DMS 273 treated with DMSO at 0.1 percent for 48 hours (cell line): ENCODE measurements at places on chromosomes 7 and 10.

GRCh38 chr7:100673942-100674410 is 436 bp downstream of the GNB2 start:
- DNase-seq: no peak

DNA sequence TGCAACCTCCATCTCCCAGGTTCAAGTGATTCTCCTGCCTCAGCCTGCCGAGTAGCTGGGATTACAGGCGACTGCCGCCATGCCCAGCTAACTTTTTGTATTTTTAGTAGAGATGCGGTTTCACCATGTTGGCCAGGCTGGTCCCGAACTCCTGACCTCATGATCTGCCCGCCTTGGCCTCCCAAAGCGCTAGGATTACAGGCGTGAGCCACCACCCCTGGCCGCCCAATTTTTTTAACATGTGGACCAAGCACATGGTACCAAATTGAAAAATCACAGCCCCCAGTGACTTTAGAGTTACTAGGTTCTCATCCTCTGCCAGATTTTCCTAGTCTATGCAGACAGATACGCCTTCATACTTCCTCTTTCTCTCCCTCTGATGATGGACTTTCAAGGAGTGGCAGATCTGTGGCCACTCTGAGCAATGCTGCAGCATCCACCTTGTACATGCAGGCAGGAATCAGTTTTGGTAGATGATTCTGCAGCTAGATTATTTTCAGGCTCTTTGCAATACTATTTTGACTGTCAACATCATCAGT is 34.0 kb upstream of the EZH2 start:
- no peak for DNase-seq

DNA sequence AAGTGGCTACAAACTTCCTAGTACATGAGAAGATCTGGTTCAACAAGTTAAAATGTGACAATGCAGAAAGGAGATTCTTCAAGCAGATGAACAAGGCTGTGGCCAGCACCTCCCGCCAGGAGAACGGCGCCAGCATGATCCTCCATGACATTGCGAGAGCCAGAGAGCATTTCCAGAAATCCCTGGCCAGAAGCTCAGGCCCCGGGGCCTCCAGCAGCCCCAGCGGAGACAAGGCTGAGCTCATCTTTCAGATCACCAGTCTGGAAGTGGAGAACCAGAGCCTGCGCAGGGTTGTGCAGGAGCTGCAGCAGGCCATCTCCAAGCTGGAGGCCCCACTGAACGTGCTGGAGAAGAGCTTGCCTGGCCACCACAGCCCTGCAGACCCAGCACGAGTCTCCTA is 40.1 kb upstream of the ZNF273 start:
- DNase-seq: no peak

GRCh38 chr10:103560886-103561285 is 67.4 kb downstream of the NEURL1 start:
- DNase-seq: no peak

- DNase-seq: no peak
These were observed 85.9 kb upstream of the GATA3 start for GRCh38 chr10:7968510-7969112.

DNA sequence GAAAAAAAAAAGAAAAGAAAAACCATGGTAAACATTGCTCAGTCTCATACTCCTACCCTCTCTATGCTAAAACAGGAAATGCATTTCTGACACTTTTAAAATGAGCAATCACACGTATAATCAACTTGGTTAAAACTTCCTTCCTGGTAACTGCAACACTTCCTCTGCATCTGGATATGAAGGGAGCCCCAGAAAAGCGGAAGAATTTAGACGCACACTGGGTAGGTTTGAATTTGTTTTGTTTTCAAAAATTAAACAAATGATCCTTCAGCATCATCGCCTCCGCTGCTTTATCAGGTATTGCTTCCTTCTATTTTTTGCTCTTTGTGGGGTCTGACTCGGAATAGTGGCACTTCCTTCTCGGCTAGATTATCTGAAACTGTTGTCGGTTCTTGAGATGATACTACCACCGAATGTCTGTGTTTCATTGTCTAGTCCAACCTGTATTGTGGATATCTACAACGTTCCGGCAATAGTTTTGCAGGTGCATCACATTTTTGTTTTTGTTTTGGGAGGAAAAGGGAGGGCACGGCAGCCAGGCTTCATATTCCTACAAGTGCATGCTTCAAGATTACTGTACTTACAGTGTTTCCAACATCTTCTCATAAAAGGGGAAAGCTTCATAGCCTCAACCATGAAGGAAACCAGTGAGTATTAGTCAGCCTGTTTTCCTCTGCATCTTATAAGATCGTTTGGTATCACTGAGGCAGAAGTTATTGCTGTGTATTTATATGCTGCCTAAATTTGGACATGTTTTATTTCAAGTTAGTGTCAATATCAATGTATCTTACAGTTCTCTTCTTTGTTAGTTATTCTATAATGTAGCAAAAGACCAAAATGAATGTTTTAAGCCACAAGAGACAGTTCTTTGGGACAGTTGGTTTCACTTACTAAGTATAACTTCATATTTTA is at the start of gene PIK3CG:
TSS of gene PIK3CG (plus strand) at position 153 of the 912 bp plus-strand sequence. CDS start 2,280 bp downstream, outside the sequence.
- no peak for DNase-seq

- DNase-seq: no peak
These were observed 25.0 kb upstream of the PPA1 start for GRCh38 chr10:70258216-70258615.
